ENCODE measurements at places on chromosomes 4 and X.
A peak's percentile ranks its signal among the peaks of the same experiment; 100 is the strongest.

DNA sequence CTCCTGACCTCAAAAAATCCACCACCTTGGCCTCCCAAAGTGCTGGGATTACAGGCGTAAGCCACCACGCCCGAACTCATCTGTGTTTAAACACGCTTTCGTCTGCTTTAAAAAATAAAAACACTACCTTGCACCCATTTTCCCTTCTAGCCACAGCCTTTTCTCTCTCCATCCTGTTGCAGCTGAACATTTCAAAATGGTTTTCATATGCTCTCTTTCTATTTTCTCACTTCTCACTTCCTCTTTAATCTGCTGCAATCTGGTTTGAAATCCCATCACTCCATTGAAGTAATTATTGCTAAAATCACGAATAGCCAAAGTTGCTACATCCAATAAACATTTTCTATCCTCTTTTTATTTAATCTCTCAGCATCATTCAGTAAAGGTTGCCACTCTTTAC is 70.0 kb downstream of the DCHS2 start:
- DNase-seq = no peak

- no peak for DNase-seq
Measured at GRCh38 chr4:60945641-60946040, 254.5 kb upstream of the ADGRL3 start.

DNA sequence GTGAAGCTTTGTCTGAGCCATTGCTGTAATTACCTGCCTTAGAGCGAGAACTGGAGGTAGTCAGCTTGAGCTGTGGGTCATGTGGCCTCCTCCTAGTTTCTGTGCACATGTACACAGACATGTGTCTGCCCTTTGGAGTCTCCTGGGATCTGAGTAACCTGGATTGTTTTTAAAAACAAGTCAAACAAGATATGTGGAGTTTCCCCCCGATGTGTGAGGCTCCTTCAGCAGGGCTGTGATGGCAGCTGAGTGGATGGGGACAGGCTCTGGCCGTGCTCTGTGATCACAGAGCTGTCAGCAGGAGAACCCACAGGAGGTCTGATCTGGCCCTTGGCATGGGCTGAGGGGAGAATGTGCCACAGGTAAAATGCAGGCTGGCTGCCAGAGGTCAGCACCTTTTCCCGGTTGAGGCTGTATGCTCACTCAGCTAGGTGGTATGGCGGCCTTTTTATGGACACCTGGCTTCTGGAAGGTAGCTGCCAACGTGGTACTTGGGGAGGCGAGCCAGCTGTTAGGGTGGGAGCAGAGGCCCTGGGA is 38.4 kb downstream of the NOP14 start:
- peak; percentile 21 for DNase-seq

DNA sequence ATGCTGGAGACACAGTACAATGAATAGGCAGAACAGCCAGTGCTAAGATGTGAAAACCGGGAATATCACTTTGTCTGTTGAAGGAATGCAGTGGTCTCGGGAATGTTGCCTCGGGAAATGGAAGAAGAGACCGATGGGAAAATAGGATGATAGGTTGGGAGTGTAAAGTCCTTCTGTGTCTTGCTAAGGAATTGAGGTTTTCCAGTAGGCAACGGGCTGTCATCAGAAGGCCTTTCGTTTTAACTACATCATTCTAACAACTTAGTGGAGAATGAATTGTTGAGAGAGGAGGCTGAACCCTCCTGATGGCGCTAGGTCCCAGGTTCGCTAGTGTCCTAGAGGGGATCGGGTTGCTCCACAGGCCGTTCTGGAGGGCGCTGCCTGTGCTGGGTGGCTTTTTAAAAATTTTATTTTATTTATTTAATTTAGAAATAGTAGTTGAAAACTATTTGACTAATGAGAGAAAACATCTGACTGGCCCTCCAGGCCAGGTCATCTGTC is 730 bp downstream of the VBP1 start:
- no peak for DNase-seq

DNA sequence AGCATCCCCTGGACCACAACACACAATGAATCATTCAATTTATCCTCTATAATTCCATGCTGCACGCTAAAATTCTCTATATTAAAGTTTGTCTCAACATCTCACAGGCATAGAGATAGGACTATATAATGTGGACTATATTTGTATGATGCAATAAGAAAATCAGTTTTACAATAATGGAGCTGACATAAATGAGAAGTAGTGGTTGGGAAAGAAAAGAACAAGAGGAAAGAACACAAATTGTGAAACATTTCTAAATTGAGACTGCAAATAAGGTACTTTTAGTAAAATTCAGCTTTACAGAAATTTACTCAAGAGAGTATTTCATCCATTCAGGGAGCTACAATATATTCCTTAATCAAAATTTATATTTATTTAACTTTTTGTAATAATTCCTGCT is 120.4 kb downstream of the ARAP2 start:
- no peak for DNase-seq

GRCh38 chrX:124300405-124300804 is 32.1 kb upstream of the TEX13D start:
- DNase-seq = no peak

Measured in ascending aorta (tissue), 2 donors.